T-helper 1 cell treated with Interleukin-12 subunit alpha and Interleukin-12 subunit beta and Interleukin-4 antibody, amounts not matched to agents 30 ng/mL and 1 ng/mL, for 36 hours (primary cell): ENCODE measurements at places on chromosomes 5 and 9. TPM values are rescaled to one million over a fixed set of nuclear protein-coding genes. Genes with fewer than 3 reads are reported as not detected.

CDX1 gene
- total RNA-seq, result not detected in 2 replicates

SPATA31E1 gene
- total RNA-seq, result not detected in 2 replicates

DOCK8 gene
- total RNA-seq, result 266 and 274 TPM in 2 replicates

CD72 gene
- total RNA-seq, result 6.9 and 7.6 TPM in 2 replicates

GRIN1 gene
- 0.15 and 0.37 TPM in 2 replicates for total RNA-seq

PIGO gene
- 30.9 and 31.2 TPM in 2 replicates for total RNA-seq

BNIP1 gene
- 16.5 and 16.9 TPM in 2 replicates for total RNA-seq

PAEP gene
- not detected in 2 replicates for total RNA-seq

POLK gene
- total RNA-seq, result 34.5 and 35.6 TPM in 2 replicates

RETREG1 gene
- 32.1 and 39.9 TPM in 2 replicates for total RNA-seq

PAPPA gene
- total RNA-seq, result not detected in 2 replicates

C5orf46 gene
- total RNA-seq, result not detected in 2 replicates

QRFP gene
- total RNA-seq, result not detected in 2 replicates

GABRB2 gene
- total RNA-seq, result not detected in 2 replicates

XRCC4 gene
- total RNA-seq, result 9.9 and 10.7 TPM in 2 replicates

RALGPS1 gene
- total RNA-seq, result 3.3 and 3.8 TPM in 2 replicates

C1QTNF3 gene
- 2.5 and 3.9 TPM in 2 replicates for total RNA-seq

PCDHGA4 gene
- 0.74 and 0.98 TPM in 2 replicates for total RNA-seq

BARHL1 gene
- not detected in 2 replicates for total RNA-seq

CCDC180 gene
- total RNA-seq, result 2.9 and 5.9 TPM in 2 replicates

ELOVL7 gene
- 0.73 and 0.93 TPM in 2 replicates for total RNA-seq

COX7C gene
- total RNA-seq, result 378 and 417 TPM in 2 replicates

CER1 gene
- total RNA-seq, result not detected in 2 replicates

IFNA1 gene
- not detected in 2 replicates for total RNA-seq

HTR4 gene
- total RNA-seq, result not detected in 2 replicates

THBS4 gene
- total RNA-seq, result 0.73 and 1.1 TPM in 2 replicates

TAF11L5 gene
- not detected in 2 replicates for total RNA-seq

PITX1 gene
- total RNA-seq, result 0.51 and 0.54 TPM in 2 replicates

DNAJC25 gene
- 5.3 and 5.8 TPM in 2 replicates for total RNA-seq

C1QTNF2 gene
- total RNA-seq, result not detected in 2 replicates

CDH9 gene
- total RNA-seq, result not detected in 2 replicates

ZFP37 gene
- 0.10 and 0.15 TPM in 2 replicates for total RNA-seq

ODF2 gene
- total RNA-seq, result 43.4 and 47.0 TPM in 2 replicates

NMRK1 gene
- total RNA-seq, result 25.1 and 25.7 TPM in 2 replicates

PCDH12 gene
- 0.81 and 0.98 TPM in 2 replicates for total RNA-seq

FREM1 gene
- total RNA-seq, result 0.02 TPM in 1 of 2 replicates, not detected in the other

ZNF883 gene
- 0.15 TPM in 1 of 2 replicates, not detected in the other for total RNA-seq

DMGDH gene
- total RNA-seq, result 1.3 TPM in 1 of 2 replicates, not detected in the other

CDO1 gene
- total RNA-seq, result 0.46 and 0.61 TPM in 2 replicates

NUTM2F gene
- not detected in 2 replicates for total RNA-seq

SOX30 gene
- total RNA-seq, result 0.10 and 0.12 TPM in 2 replicates

SV2C gene
- total RNA-seq, result 0.07 and 0.17 TPM in 2 replicates

TLE1 gene
- total RNA-seq, result 0.29 and 0.47 TPM in 2 replicates

MOB3B gene
- total RNA-seq, result 0.39 and 0.73 TPM in 2 replicates

TNPO1 gene
- 92.5 and 110 TPM in 2 replicates for total RNA-seq
